ENCODE measurements at places on chromosomes 7 and 10. TPM values are rescaled to one million over a fixed set of nuclear protein-coding genes. Genes with fewer than 3 reads are reported as not detected.

GRCh38 chr10:51699475-51700227, at the start of gene CSTF2T:
Gene CSTF2T (minus strand): TSS chr10:51699595. CDS start chr10:51699549, 46 bp downstream.
- H3K4me1 ChIP-seq: peaks cover 16% of the 10 kb centered on the region
- peaks cover 11% of the 10 kb centered on the region for H3K36me3 ChIP-seq
- peak within 1 kb of the TSS; percentile 88 for H3K4me3 ChIP-seq
- DNase-seq: peak; percentile 99

The BHLHA15 gene
- 0.58 TPM for total RNA-seq

The GPRIN2 gene
- total RNA-seq: 0.13 TPM

- no peak overlapping the region for H3K27ac ChIP-seq
- no peaks in the 10 kb centered on the region for H3K27me3 ChIP-seq
- no peak overlapping the region for H3K4me3 ChIP-seq
- peaks cover 36% of the 10 kb centered on the region for H3K36me3 ChIP-seq
Measured at GRCh38 chr10:293636-294035, 158.4 kb downstream of the ZMYND11 start.

GRCh38 chr7:117011419-117012260, 58.3 kb downstream of the ST7 start:
- no peaks in the 10 kb centered on the region for H3K27me3 ChIP-seq
- no peaks in the 10 kb centered on the region for H3K4me1 ChIP-seq
- no peak overlapping the region for H3K4me3 ChIP-seq
- no peak for DNase-seq

GRCh38 chr10:4443419-4443818, 382.6 kb upstream of the AKR1E2 start:
- no peak overlapping the region for H3K27ac ChIP-seq

- H3K36me3 ChIP-seq: peaks cover 4% of the 10 kb centered on the region
- no peak overlapping the region for H3K4me3 ChIP-seq
- DNase-seq: no peak
- H3K4me1 ChIP-seq: no peaks in the 10 kb centered on the region
- no peaks in the 10 kb centered on the region for H3K27me3 ChIP-seq
Measured at GRCh38 chr10:128050121-128050516, 76.1 kb downstream of the MKI67 start.

The PRKG1 gene
- total RNA-seq: 51.3 TPM

DNA sequence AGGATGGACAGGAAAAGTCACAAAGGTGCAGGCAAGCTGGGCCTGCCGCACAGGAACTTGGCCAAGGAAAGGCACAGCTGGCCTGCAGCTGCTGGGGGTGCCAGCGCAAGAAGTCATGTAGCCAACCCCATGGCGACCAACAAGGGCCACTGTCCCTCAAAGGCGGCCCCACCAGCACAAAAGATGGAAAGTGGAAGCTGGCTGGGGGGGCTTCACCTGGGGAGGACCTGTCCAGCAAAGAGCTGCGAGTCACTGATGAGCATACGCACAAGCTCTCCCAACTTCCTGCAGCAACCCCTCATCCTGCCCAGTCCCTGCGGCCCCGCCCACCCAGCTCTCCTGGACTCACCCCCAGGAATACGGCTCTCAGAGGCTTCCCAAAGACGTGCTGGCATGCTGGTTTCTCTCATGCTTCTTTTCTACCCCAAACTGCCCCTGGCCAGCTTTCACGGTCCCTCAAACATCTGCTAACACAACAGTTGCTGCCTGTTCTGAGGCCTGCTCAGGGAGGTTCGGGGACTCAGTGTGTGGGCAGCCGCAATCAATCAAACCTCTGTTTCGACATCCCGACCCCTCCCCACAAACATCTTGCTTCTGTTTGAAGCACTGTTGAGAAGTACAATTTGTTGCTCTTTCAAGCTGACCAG, 67.6 kb downstream of the FAM53B start:
- H3K4me1 ChIP-seq: peaks cover 84% of the 10 kb centered on the region
- peak; percentile 74 for DNase-seq
- peaks cover 26% of the 10 kb centered on the region for H3K36me3 ChIP-seq
- no peak overlapping the region for H3K4me3 ChIP-seq
- no peaks in the 10 kb centered on the region for H3K27me3 ChIP-seq

- no peak overlapping the region for H3K4me3 ChIP-seq
- H3K27me3 ChIP-seq: no peaks in the 10 kb centered on the region
- H3K27ac ChIP-seq: no peak overlapping the region
- no peak for DNase-seq
- H3K36me3 ChIP-seq: peaks cover 10% of the 10 kb centered on the region
Measured at GRCh38 chr10:62000726-62001125, 99.2 kb downstream of the ARID5B start.

The PAX2 gene
- not detected for total RNA-seq

The ESYT2 gene
- 46.5 TPM for total RNA-seq

GRCh38 chr10:79203833-79204232, 135.1 kb downstream of the ZMIZ1 start:
- peaks cover 54% of the 10 kb centered on the region for H3K36me3 ChIP-seq
- no peaks in the 10 kb centered on the region for H3K27me3 ChIP-seq
- peak; percentile 66 for DNase-seq
- H3K4me3 ChIP-seq: no peak overlapping the region
- no peak overlapping the region for H3K27ac ChIP-seq

The ANXA8L1 gene
- total RNA-seq: not detected

GRCh38 chr7:116041615-116042014, 11.1 kb upstream of the TFEC start:
- H3K36me3 ChIP-seq: no peaks in the 10 kb centered on the region
- no peak overlapping the region for H3K4me3 ChIP-seq
- no peak overlapping the region for H3K27ac ChIP-seq
- H3K4me1 ChIP-seq: no peaks in the 10 kb centered on the region

The AGR2 gene
- total RNA-seq: 7.2 TPM

DNA sequence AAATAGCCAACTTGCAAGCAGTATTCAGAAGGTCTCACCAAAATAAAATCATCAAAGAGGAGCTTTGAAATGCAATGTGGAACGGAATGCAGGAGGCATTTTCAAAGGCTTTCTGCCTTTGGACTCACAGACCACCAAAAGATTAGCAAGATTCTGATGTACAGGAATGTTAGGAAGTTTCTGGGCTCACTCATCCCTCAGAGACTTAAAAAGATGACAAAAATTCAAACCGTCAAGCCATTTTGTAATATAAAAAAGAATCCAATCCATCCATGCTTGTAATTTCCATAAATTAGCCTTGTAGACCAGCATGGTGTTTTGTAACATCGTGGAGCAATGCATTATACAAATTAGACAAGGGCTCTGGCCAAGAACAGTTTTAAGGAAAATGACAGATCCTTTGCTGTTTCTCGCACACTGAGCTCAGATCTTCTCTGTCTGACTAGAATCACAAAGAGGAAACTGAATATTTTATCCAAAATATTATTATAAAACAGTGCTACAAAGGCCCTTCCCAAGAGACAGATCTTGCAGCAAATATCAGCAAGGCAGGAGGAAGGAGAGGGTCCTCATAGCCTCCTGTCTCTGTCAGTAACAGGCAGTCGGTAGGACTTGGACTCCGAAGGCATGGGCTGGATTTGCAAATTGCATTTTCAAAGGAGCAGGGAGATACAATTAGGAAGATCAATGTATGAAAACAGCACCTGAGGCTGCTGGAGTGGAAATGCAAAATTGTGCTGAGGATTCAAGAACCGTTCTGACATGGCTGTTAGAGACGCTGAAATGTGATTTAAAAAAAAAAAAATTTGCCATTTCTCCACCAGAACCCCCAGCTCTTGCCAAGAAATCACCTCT, 57.4 kb upstream of the NRP1 start:
- H3K36me3 ChIP-seq: no peaks in the 10 kb centered on the region
- H3K4me3 ChIP-seq: no peak overlapping the region
- no peak for DNase-seq
- peaks cover 6% of the 10 kb centered on the region for H3K4me1 ChIP-seq

- H3K4me1 ChIP-seq: no peaks in the 10 kb centered on the region
- H3K27ac ChIP-seq: no peak overlapping the region
- H3K4me3 ChIP-seq: no peak overlapping the region
- H3K36me3 ChIP-seq: no peaks in the 10 kb centered on the region
- H3K27me3 ChIP-seq: no peaks in the 10 kb centered on the region
Measured at GRCh38 chr7:84238596-84238995, 44.0 kb upstream of the SEMA3A start.

DNA sequence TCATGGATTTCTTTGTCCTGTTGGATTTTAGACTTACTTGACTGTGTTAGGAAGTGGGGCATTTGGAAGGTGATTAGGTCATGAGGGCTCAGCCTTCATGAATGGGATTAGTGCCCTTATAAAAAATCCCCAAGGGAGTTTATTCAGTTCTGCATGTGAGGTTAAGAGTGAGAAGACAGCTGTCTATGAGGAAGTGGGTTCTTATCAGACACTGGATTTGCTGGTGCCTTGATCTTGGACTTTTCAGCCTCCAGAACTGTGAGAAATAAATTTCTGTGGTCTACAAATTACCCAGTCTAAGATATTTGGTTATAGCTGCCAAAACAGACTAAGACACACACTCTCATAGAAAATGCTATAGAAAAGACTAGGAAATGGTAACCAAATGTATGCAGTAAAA, 724.7 kb upstream of the FZD8 start:
- H3K36me3 ChIP-seq: no peaks in the 10 kb centered on the region
- no peaks in the 10 kb centered on the region for H3K27me3 ChIP-seq
- H3K4me1 ChIP-seq: no peaks in the 10 kb centered on the region
- no peak for DNase-seq
- H3K4me3 ChIP-seq: no peak overlapping the region
- H3K27ac ChIP-seq: no peak overlapping the region

GRCh38 chr7:42479816-42480633, 243.0 kb upstream of the GLI3 start:
- H3K27ac ChIP-seq: peak overlapping the region; percentile 23
- DNase-seq: peak; percentile 64
- no peak overlapping the region for H3K4me3 ChIP-seq
- no peaks in the 10 kb centered on the region for H3K36me3 ChIP-seq

The EIF5AL1 gene
- total RNA-seq: 0.13 TPM

GRCh38 chr10:74021248-74022055, 23.5 kb downstream of the VCL start:
- no peaks in the 10 kb centered on the region for H3K27me3 ChIP-seq
- H3K4me3 ChIP-seq: no peak overlapping the region
- DNase-seq: no peak
- H3K4me1 ChIP-seq: peaks cover 3% of the 10 kb centered on the region
- peaks cover 4% of the 10 kb centered on the region for H3K36me3 ChIP-seq

GRCh38 chr10:1369197-1369596, 313.0 kb downstream of the WDR37 start:
- no peaks in the 10 kb centered on the region for H3K4me1 ChIP-seq
- H3K27ac ChIP-seq: no peak overlapping the region
- H3K36me3 ChIP-seq: no peaks in the 10 kb centered on the region
- H3K27me3 ChIP-seq: no peaks in the 10 kb centered on the region

GRCh38 chr7:129388333-129389098, 45.7 kb upstream of the STRIP2 start:
- H3K27me3 ChIP-seq: no peaks in the 10 kb centered on the region
- no peak overlapping the region for H3K4me3 ChIP-seq
- no peak for DNase-seq
- no peaks in the 10 kb centered on the region for H3K4me1 ChIP-seq
- H3K36me3 ChIP-seq: no peaks in the 10 kb centered on the region

DNA sequence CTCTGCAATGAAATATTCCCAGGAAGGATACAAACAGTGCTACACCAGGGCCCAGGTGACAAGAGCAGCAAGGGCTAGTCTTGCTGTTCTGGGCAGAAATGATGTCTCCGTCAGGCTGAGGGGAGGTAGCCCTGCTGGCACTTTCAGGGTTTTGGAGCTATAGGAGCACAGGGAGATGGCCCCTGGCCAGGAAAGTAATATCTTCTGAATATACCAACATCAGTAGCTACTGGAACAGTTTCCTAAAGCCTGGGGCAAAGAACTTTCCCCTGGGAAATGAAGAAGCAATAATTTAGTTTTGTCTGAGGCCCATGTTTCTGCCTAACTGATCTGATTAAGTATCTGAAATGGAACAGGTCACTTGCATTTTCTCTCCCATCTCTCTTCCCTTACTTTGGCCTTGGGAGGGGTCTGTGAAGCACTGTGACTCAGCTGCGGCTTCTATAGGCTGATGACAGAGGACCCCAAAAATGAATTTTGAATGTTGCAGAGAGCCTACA, 489.1 kb upstream of the PODXL start:
- H3K27ac ChIP-seq: no peak overlapping the region
- H3K36me3 ChIP-seq: no peaks in the 10 kb centered on the region
- H3K27me3 ChIP-seq: no peaks in the 10 kb centered on the region
- DNase-seq: no peak
- no peaks in the 10 kb centered on the region for H3K4me1 ChIP-seq

The FFAR4 gene
- not detected for total RNA-seq

The SLC29A4 gene
- 18.5 TPM for total RNA-seq

The MYH16 gene
- total RNA-seq: not detected

- H3K27me3 ChIP-seq: peaks cover 2% of the 10 kb centered on the region
- H3K36me3 ChIP-seq: no peaks in the 10 kb centered on the region
- H3K4me3 ChIP-seq: no peak overlapping the region
- no peaks in the 10 kb centered on the region for H3K4me1 ChIP-seq
- DNase-seq: no peak
- H3K27ac ChIP-seq: no peak overlapping the region
Measured at GRCh38 chr10:126609566-126609965, 60.9 kb downstream of the C10orf90 start.

The SRRT gene
- 49.8 TPM for total RNA-seq

- H3K4me3 ChIP-seq: no peak overlapping the region
- H3K27ac ChIP-seq: no peak overlapping the region
- DNase-seq: no peak
- no peaks in the 10 kb centered on the region for H3K27me3 ChIP-seq
Measured at GRCh38 chr7:22610263-22610662, 110.3 kb upstream of the STEAP1B start.

GRCh38 chr7:30254717-30255063, 29.7 kb upstream of the ZNRF2 start:
- no peak overlapping the region for H3K27ac ChIP-seq
- no peaks in the 10 kb centered on the region for H3K36me3 ChIP-seq
- DNase-seq: no peak
- no peak overlapping the region for H3K4me3 ChIP-seq
- H3K27me3 ChIP-seq: no peaks in the 10 kb centered on the region

The HBP1 gene
- total RNA-seq: 69.2 TPM

DNA sequence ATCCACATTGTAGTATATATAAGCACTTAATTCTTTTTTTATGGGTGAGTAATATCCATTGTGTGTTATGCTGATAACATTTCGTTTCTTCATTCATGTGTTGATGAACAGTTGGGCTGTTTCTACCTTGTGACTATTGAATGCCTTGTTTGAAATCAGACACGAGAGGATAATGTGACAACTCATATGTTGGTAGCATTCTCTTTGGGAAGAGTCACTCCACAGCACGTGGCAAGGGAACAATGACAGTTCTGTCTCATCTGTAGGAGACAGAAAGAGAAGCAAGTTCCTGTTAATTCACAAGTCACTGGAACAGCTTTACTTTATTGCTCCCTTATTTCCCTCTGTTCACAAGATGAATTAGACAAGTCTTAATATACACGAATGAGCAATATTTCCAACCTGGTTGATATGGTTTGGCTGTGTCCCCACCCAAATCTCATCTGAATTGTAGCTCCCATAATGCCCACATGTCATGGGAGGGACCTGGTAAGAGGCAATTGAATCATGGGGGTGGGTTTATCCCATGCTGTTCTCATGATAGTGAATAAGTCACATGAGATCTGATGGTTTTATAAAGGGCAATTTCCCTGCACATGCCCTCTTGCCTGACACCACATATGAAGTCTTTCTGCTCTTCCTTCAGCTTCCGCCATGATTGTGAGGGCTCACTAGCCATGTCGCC, 125.3 kb downstream of the SEC23IP start:
- H3K4me3 ChIP-seq: no peak overlapping the region
- H3K4me1 ChIP-seq: no peaks in the 10 kb centered on the region
- no peak for DNase-seq
- no peaks in the 10 kb centered on the region for H3K27me3 ChIP-seq
- H3K27ac ChIP-seq: no peak overlapping the region

The CTAGE8 gene
- total RNA-seq: 1.1 TPM

GRCh38 chr7:131826960-131827359, 270.5 kb upstream of the PODXL start:
- peaks cover 6% of the 10 kb centered on the region for H3K4me1 ChIP-seq
- H3K27me3 ChIP-seq: peaks cover 6% of the 10 kb centered on the region
- H3K36me3 ChIP-seq: no peaks in the 10 kb centered on the region
- peak; percentile 24 for DNase-seq
- H3K27ac ChIP-seq: no peak overlapping the region
